ENCODE measurements at places on chromosomes 11 and 22. TPM values are rescaled to one million over a fixed set of nuclear protein-coding genes. Genes with fewer than 3 reads are reported as not detected.

The NCAM1 gene
- 1.9 TPM for total RNA-seq

The MRGPRX3 gene
- not detected for total RNA-seq

The RASL10A gene
- not detected for total RNA-seq

The GTSE1 gene
- total RNA-seq, result 9.4 TPM

The C11orf87 gene
- total RNA-seq, result 9.0 TPM

The STK33 gene
- total RNA-seq, result 0.65 TPM

The C11orf68 gene
- total RNA-seq, result 83.5 TPM

The MRGPRF gene
- total RNA-seq, result 8.4 TPM

The TRPC6 gene
- 43.8 TPM for total RNA-seq

The MS4A12 gene
- not detected for total RNA-seq

The CRYBA4 gene
- not detected for total RNA-seq

DNA sequence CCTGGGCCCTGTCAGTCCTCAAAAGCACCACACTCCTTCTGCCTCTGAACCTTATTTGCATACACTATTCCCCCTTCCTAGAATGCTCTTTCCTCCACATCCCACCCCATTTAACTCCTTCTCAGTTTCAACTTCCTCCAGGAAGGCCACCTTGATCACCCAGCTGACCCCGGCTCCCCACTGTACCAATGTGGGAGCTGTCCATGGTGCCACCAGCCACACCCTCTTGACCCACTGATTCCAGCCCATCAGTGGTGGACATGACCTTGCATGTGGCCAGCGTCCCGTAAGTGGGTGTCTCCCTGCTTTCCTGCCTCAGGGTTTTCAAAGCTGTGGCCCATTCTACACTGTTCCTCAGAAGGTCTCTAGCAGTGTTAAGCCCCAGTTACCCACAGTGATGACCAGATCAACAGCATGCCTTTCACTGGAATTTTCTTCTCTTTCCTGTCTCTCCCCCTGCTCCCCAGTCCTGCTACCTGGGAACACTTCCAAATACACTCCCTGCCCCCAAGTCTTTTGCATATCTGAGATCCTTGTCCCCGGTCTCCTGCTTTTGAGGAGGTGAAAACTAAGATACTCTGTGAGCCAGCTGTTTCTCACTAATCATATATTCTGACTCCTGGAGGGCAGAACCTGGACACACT, 346.6 kb downstream of the MN1 start:
- no peaks in the 10 kb centered on the region for H3K27me3 ChIP-seq
- H3K4me3 ChIP-seq, result no peak overlapping the region
- no peak for DNase-seq
- H3K36me3 ChIP-seq, result no peaks in the 10 kb centered on the region

DNA sequence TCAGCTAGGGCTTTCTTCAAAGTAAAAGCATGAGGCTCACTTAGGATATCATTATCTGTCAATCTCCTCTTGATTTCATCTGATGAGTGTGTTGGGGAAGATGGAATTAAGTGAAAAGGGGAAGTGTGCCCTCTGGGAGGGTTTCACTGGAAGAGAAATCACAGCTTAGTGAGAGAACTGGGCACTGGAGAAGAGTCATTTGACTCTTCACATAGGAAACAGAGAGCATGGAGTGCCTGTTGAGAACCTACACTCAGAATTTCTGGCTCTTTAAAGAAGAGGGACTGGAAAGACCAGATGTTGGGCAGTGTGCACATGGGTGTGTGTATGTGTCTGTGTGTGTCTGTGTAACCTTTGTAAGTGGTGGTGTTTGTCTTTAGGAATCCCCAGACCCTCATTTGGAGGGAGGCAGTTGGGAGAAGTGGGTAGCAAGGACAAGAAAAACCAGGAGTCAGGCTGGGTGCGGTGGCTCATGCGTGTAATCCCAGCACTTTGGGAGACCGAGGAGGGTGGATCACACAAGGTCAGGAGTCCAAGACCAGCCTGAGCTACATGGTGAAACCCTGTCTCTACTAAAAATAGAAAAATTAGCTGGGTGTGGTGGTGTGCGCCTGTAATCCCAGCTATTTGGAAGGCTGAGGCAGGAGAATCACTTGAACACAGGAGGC, 10.0 kb downstream of the STX3 start:
- H3K36me3 ChIP-seq, result no peaks in the 10 kb centered on the region
- no peak overlapping the region for H3K4me3 ChIP-seq
- no peak overlapping the region for H3K27ac ChIP-seq
- H3K4me1 ChIP-seq, result peaks cover 4% of the 10 kb centered on the region

DNA sequence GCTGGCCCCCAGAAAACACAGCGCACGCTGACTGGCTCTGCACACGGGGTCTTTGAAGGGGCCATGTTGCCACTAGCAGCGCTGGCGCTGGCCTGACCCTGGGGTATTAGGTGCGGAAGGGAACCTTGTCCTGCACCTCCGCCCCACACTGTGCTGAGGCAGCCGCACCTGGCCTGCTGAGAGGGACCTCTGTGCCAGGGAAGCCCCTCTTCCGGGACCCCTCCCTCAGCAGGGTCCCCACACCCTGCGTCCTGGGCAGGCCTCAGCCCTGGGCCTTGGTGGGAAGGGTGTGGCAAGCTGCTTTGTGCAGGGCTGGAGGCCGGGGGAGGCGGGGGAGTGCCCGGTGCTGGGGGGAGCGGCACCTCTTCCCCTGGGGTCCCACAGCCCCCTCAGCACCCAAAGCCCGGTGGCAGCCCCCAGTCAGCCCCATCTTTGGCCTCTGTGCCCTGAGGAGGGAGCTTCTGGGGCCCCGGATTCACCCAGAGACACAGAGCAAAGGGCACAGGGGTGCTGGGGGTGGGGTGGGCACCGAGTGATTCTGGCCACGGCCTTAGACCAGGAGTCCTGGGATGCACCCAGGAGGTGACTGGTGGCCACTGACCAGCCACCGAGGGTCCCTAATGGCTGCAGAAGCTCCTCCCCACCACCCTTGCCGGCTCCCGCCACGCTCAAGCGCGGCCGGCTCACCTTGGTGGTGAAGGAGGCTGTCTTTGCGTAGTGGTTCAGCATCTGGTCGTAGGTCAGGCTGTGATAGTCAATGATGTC, 11.4 kb downstream of the TTLL8 start:
- H3K4me3 ChIP-seq, result no peak overlapping the region
- no peaks in the 10 kb centered on the region for H3K36me3 ChIP-seq
- no peaks in the 10 kb centered on the region for H3K4me1 ChIP-seq
- peaks cover 24% of the 10 kb centered on the region for H3K27me3 ChIP-seq

- no peaks in the 10 kb centered on the region for H3K27me3 ChIP-seq
- no peaks in the 10 kb centered on the region for H3K36me3 ChIP-seq
- no peak for DNase-seq
- H3K27ac ChIP-seq, result no peak overlapping the region
- peaks cover 10% of the 10 kb centered on the region for H3K4me1 ChIP-seq
Observed at GRCh38 chr11:75375626-75376025, 23.7 kb upstream of the RPS3 start.

DNA sequence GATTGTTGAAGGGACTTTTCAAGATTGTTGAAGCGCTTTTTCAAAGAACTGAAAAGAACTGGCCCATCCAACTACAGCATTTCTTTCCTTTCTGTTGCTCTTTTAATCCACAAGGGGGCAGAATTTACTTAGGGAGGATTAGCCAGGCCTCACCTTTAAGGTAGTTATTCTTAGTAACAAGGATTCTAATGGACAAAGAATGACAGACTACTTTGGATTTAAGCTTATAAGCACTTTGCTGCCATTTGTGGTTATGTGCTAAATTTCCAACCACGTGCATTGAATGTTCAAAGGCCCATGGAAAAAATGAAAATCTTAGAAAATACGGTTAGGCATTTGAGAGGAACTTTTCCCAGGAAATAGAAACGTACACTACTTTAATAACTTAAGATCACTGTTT, 49.5 kb upstream of the HSPA8 start:
- no peaks in the 10 kb centered on the region for H3K27me3 ChIP-seq
- H3K4me1 ChIP-seq, result peaks cover 7% of the 10 kb centered on the region
- DNase-seq, result no peak
- peak overlapping the region; percentile 34 for H3K27ac ChIP-seq
- peaks cover 2% of the 10 kb centered on the region for H3K36me3 ChIP-seq
- H3K4me3 ChIP-seq, result no peak overlapping the region

GRCh38 chr11:128582496-128583366, 4.6 kb downstream of the ETS1 start:
- H3K4me3 ChIP-seq, result no peak overlapping the region
- H3K4me1 ChIP-seq, result peaks cover 19% of the 10 kb centered on the region
- peaks cover 24% of the 10 kb centered on the region for H3K27me3 ChIP-seq
- H3K27ac ChIP-seq, result peak overlapping the region; percentile 66
- H3K36me3 ChIP-seq, result no peaks in the 10 kb centered on the region

GRCh38 chr11:130940706-130941105, 24.4 kb upstream of the SNX19 start:
- no peak for DNase-seq
- H3K36me3 ChIP-seq, result no peaks in the 10 kb centered on the region
- H3K27me3 ChIP-seq, result peaks cover 51% of the 10 kb centered on the region
- H3K4me1 ChIP-seq, result no peaks in the 10 kb centered on the region
- H3K27ac ChIP-seq, result no peak overlapping the region

DNA sequence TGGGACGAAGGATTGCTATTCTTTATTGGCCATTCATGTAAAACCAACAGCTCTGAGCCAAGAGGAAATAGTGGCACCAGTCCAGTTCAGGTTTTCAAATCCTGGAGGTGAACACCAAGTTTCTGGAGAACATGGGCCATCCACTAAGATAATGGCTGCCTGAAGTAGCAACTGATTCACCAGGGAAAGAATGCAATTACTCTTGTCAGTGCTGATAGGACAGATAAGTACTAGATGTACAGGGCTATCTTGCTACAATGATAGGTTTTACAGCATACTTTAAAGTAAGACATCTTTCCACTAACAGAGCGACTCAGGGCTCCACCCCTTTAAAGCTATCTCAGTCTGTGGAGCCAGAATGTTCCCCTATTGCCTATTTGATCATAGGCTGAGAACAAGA, 36.8 kb upstream of the APOA1 start:
- no peak overlapping the region for H3K27ac ChIP-seq
- no peak for DNase-seq

DNA sequence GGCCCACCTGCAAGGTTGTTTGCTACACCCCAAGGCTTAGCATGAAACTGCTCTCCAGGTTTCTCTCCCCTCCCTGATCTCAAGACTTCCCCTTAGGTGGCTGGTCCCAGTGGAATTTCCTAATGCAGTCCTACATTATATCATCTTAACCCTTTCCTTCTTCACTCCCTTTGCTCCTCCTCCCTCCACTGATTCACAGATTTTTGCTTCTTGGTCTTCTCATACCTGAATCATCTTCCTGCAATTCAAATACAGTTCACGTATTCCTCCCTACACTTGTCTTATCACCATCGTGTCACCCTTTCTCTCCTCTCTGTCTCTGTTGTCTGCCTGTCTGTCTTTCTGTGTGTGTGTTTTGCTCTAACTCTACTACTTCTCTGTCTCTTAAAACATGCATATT, 17.0 kb downstream of the MMP10 start:
- no peak for DNase-seq
- no peaks in the 10 kb centered on the region for H3K36me3 ChIP-seq
- peaks cover 35% of the 10 kb centered on the region for H3K4me1 ChIP-seq
- H3K4me3 ChIP-seq, result no peak overlapping the region

GRCh38 chr22:38948181-38948940, 9.0 kb upstream of the APOBEC3A start:
- H3K27me3 ChIP-seq, result peaks cover 83% of the 10 kb centered on the region
- no peak overlapping the region for H3K27ac ChIP-seq
- H3K4me3 ChIP-seq, result no peak overlapping the region
- no peaks in the 10 kb centered on the region for H3K4me1 ChIP-seq
- H3K36me3 ChIP-seq, result no peaks in the 10 kb centered on the region
- no peak for DNase-seq

- H3K27ac ChIP-seq, result no peak overlapping the region
- H3K4me1 ChIP-seq, result no peaks in the 10 kb centered on the region
- H3K27me3 ChIP-seq, result peaks cover 2% of the 10 kb centered on the region
- H3K36me3 ChIP-seq, result no peaks in the 10 kb centered on the region
Observed at GRCh38 chr11:85359859-85360258, 267.3 kb downstream of the DLG2 start.

GRCh38 chr11:67286621-67287333, 2.3 kb upstream of the ANKRD13D start:
- H3K4me3 ChIP-seq, result peak overlapping the region; percentile 76
- no peak for DNase-seq
- no peaks in the 10 kb centered on the region for H3K27me3 ChIP-seq
- peaks cover 5% of the 10 kb centered on the region for H3K36me3 ChIP-seq

- DNase-seq, result no peak
- H3K4me3 ChIP-seq, result no peak overlapping the region
- H3K4me1 ChIP-seq, result peaks cover 19% of the 10 kb centered on the region
- H3K27me3 ChIP-seq, result no peaks in the 10 kb centered on the region
- peaks cover 40% of the 10 kb centered on the region for H3K36me3 ChIP-seq
Observed at GRCh38 chr22:24543185-24543601, 11.7 kb downstream of the GUCD1 start.

- H3K36me3 ChIP-seq, result no peaks in the 10 kb centered on the region
- H3K27me3 ChIP-seq, result peaks cover 60% of the 10 kb centered on the region
- peaks cover 19% of the 10 kb centered on the region for H3K4me1 ChIP-seq
- no peak for DNase-seq
Observed at GRCh38 chr11:134030853-134031252, 38.0 kb upstream of the JAM3 start.

DNA sequence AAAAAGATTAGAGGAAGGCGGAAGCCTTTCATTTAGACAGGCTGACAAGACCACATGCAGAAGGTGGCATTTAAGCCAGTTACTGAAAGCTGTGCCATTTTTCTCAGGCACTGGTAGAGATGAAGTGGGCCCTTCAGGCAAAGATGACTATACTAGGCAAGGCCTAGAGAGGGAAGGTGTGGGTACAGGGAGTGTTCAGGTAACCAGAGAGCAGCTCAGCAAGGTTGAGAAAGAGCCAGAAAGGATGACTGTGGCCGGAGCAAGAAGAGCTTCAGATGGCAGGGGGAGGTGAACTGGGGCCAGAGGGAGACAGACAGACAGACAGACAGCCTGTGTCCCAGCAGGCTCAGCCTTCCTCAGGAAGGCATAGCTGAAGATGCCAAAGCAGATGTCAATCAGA, 88.1 kb upstream of the NARS2 start:
- no peak overlapping the region for H3K4me3 ChIP-seq
- DNase-seq, result no peak
- H3K27ac ChIP-seq, result peak overlapping the region; percentile 9
